Right cardiac atrium (tissue), 5 donors: ENCODE measurements at places on chromosomes 11 and 22.
A peak's percentile ranks its signal among the peaks of the same experiment; 100 is the strongest.

GRCh38 chr11:88310246-88310645 is 27.3 kb downstream of the CTSC start:
- DNase-seq, result no peak

DNA sequence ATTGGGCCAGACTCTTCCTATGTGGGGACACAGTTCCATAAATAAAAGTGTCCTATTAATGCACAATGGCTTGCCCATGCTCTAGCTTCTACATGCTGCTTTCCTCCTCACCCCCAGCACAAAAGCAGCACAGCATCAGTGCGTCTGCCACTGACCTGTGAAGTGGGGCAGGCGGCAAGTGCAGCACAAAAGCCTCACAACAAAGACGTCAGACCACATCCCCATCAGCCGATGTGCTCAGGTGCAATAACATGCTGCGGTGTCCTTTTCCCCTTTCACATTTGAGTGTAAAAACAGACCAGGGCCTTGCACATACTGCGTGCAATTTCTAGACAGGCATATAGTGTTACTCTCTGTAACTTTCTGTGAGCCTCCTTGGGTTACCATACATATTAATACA is 12.8 kb downstream of the DKK3 start:
- no peak for DNase-seq

DNA sequence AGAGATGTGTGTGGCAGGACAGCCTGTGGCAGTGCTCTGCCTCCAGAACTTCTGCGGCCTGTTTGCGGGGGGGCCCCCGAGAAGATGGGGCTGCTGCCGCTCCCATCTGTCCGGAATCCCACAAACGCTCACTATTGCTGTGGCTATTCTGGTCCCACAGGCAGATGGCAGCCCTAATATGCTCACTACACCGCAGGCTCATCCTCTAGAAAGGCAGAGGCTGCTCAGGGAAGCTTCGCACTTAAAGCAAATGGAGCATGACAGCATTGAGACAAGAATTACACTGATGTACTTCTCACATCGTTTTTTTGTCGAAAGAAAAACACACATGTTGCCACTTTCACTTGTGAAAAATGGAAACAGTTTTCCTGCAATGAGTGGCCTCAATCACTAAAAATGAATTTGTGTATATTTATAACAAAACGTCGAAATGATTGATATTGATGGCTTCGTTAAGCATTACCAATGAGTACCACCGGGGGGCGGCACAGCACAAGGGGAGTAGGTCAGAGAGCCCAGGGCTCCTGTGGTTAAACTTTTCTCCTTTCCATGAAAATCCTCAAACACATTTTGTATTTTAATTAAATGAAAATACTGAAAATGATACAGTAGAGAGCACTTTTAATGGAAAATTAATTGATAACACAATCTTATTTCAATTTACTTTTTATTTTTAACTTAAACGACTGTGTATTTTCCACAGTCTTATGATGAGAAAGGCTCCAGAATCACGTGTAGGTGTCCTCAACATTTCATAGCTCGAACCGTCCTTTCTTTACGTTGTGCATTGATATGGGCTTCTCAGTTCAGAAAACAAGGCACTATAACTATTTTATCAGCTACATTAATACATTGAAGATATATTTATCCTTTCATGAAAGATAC is 69.1 kb downstream of the CTTN start:
- peak; percentile 54 for DNase-seq

DNA sequence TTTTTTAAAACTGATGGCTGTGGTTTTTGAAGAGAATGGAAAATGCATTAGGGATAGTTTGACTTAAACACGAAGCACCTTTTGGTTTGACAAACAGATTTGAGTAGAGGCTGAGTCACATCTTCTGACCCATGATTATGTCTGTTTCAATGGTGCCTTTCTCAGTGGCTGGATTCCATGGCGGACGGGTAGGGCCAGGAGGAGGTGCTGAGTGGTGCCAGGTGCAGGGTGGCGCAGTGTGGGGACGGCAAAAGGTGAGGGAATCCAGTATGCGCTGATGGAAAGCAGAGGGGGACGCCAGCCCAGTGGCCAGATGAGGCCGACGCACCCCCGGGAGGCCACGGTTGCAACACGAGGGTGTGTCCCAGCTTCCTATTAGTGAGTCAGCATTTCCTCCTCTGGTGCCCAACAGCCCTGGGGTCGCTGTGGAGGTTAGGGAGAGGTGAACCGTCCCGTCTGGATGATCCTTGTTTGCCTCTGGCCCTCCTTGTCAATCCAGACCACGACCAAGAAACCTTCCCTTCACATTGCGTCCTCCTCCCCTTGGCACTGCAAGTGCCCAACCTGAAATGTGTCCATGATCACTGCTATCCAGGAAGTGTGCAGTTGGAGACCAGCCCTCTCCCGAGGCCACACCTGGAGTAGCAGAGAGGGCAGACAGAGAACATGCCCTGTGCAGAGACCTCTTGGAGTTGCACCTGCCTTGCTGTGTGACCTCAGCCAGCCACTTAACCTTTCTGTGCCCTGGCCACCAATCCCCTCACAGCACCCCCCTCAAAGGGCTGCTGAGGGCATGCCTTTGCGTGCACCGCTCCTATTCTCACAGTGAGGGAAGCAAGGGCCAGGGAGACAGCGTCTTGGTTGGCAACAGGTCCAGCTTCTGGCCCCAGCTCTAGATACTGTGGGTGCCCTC is 32.5 kb upstream of the ATXN10 start:
- DNase-seq, result peak; percentile 83

- no peak for DNase-seq
Observed at GRCh38 chr11:31805037-31805628, 6.0 kb downstream of the PAX6 start.

- DNase-seq, result peak; percentile 91
Observed at GRCh38 chr11:45658292-45658991, 7.0 kb downstream of the CHST1 start.

DNA sequence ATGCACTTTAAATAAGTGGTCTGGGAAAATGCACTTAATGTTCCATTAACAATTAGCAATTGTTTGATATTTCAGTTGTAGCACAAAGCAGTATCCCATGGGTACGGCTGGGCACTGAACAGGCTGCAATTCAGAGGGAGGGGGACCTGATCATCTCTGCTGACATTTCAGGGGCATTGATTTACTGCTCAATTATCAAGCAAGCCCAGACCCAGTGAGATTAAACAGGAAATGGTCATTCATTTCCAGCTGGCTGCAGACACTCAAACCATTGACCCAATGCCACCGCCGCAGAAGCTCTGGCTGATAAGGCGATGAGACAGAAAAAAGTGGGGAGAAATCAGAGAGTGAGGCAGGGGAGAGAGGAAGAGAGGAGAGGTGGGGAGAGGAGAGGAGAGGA is 1.2 kb downstream of the GPR83 start:
- DNase-seq, result no peak

DNA sequence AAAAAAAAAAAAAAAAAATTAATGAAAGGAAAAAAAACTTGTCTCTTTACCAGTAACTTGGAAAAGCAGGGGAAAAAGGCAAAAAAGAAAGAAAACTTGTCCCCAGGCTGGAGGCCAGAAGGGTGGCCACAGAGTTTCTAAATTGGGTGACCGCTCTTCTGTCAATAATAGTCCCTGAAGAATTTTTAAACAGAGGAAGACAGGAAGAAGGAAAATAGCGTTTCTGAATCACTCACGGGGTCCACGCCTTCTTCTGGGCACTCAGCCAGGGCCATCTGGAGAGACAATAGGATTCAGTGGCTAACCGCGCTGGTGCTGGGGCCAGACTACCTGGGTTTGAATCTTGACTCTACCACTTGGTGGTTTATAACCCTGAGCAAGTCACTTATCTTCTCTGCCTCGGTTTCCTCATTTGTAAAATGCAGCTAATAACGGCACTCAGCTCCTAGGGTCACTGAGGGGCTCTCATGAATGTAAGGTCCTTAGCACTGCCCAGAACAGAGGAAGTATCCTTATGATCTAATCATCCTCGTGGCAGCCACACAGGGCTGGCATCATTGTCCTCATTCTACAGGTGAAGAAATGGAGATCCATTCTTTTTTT is 7.0 kb downstream of the C11orf86 start:
- DNase-seq, result peak; percentile 93

GRCh38 chr11:13054278-13054677 is 45.2 kb downstream of the RASSF10 start:
- no peak for DNase-seq

- no peak for DNase-seq
Observed at GRCh38 chr11:1205987-1206331, 16.9 kb upstream of the MUC5B start.

DNA sequence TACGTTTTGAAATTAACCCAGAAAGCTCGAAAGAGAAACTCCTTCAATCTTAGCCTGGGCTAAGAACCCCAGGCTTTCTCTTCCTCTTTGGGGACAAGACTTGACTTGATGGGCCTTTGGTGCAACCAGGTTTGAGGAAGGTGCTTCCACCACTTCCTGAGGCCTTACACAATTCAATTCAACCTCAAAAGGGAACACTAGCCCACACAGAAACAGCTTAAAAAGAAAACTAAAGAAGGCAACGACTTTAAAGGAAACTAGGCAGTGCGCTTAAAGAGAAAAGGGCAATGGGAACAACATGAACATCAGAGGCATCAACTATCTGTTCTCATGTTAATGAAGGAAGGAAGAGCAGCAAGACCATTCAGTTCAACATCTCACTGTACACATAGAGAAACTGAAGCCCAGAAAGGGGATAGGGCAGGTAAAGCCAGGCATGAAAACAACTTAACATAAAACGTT is 24.8 kb downstream of the PAK1 start:
- DNase-seq, result no peak

GRCh38 chr22:44940130-44940529 is 69.7 kb downstream of the PHF21B start:
- no peak for DNase-seq

GRCh38 chr11:43440486-43440885 is 81.8 kb downstream of the TTC17 start:
- no peak for DNase-seq

- DNase-seq, result no peak
Observed at GRCh38 chr22:41274856-41275255, 11.1 kb downstream of the RANGAP1 start.

- DNase-seq, result no peak
Observed at GRCh38 chr11:92552942-92553341, 328.3 kb downstream of the FAT3 start.

- no peak for DNase-seq
Observed at GRCh38 chr22:26463101-26463661, 20.4 kb downstream of the HPS4 start.

DNA sequence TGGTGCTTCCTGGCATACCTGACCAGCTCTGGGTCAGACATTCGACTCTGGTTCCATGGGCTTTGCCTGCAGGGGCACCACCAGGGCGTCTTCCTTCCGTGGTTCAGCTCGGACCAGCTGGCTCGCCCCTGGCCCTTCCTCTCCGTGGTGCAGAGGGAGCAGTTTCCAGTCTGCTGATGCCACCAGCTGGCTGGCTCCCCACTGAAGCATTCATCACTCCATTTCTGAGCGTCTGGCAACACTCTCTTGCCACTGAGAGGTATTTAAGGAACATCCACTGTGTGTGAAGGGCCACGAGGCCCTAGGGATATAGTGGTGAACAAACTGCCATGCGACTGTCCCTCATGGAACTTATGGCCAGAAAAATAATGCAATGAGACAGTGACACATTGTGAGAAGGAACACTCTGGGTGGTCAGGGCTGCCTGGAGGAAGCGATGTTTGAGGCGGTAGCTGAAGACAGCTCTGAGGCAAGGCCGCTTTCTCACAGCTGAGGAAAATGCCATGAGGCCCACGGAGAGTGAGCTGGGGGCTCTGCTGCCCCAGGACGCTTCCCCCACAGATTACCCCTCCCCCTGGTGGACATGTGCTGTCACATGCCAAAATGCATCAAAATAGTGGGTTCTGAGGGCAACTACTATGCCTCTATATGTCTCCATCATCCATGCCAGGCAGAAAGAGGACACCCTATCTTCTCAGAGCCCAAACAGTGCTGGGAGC is 44.9 kb upstream of the ARFGAP3 start:
- DNase-seq, result peak; percentile 64

GRCh38 chr22:27892064-27892463 is 27.0 kb downstream of the PITPNB start:
- no peak for DNase-seq

- DNase-seq, result peak; percentile 78
Observed at GRCh38 chr11:76835928-76836612, 24.6 kb upstream of the ACER3 start.

- DNase-seq, result no peak
Observed at GRCh38 chr22:26553056-26553752, 36.7 kb downstream of the TPST2 start.

- DNase-seq, result no peak
Observed at GRCh38 chr11:64011371-64011770, 24.4 kb upstream of the FLRT1 start.

- peak; percentile 88 for DNase-seq
Observed at GRCh38 chr11:128908391-128909246, 17.5 kb downstream of the KCNJ5 start.

GRCh38 chr22:39362932-39363331 is 13.1 kb downstream of the SYNGR1 start:
- DNase-seq, result no peak

DNA sequence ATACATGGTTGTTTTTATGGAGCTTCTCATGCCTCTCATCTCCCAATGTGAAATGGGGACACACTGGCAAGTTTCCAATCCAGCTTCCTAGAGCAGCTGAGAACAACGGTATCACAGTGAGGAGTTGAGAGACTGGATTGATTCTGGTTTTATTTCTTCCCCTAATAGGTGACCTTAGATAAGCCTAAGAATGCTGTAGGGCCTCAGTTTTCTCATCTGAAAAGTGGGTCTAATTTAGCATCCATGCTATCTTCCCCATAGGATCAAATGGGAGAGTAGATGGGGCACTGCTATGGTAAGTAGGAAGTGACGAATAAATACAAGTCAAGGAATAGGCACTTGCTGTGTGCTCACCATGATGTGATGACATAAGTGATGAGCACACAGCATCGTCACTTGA is 61.1 kb upstream of the PHOX2A start:
- no peak for DNase-seq

GRCh38 chr22:39907605-39908097 is 6.8 kb downstream of the GRAP2 start:
- no peak for DNase-seq

GRCh38 chr11:116895048-116895757 is 57.8 kb upstream of the APOA1 start:
- peak; percentile 65 for DNase-seq
